ENCODE measurements at places on chromosomes 13 and 19. TPM values are rescaled to one million over a fixed set of nuclear protein-coding genes. Genes with fewer than 3 reads are reported as not detected.

HNRNPM gene
- 47.8 TPM for total RNA-seq

CPB2 gene
- not detected for total RNA-seq

ITGBL1 gene
- 70.7 TPM for total RNA-seq

ZNF442 gene
- total RNA-seq, result 3.5 TPM

KIR3DL2 gene
- not detected for total RNA-seq

GNG7 gene
- 0.15 TPM for total RNA-seq

LSR gene
- 0.29 TPM for total RNA-seq

C19orf81 gene
- not detected for total RNA-seq

B3GNT8 gene
- total RNA-seq, result 4.5 TPM

TEX101 gene
- not detected for total RNA-seq

CEACAM4 gene
- total RNA-seq, result not detected

ATP7B gene
- total RNA-seq, result 2.0 TPM

ZNF443 gene
- total RNA-seq, result 2.0 TPM

TUBB4A gene
- total RNA-seq, result not detected

CABP5 gene
- total RNA-seq, result not detected

PLK5 gene
- total RNA-seq, result not detected

NUMBL gene
- total RNA-seq, result 93.2 TPM

AKT2 gene
- total RNA-seq, result 143 TPM

CTXN1 gene
- 2.5 TPM for total RNA-seq

CAMSAP3 gene
- total RNA-seq, result under 0.01 TPM

GGN gene
- 0.29 TPM for total RNA-seq

ZNF729 gene
- not detected for total RNA-seq

EHD2 gene
- total RNA-seq, result 244 TPM

POMP gene
- 162 TPM for total RNA-seq

FXYD7 gene
- total RNA-seq, result not detected
